ENCODE measurements at places on chromosomes 5 and 9.
A peak's percentile ranks its signal among the peaks of the same experiment; 100 is the strongest.

- no peak for DNase-seq
These were observed 2015.4 kb upstream of the WWC1 start for GRCh38 chr5:166276006-166276405.

DNA sequence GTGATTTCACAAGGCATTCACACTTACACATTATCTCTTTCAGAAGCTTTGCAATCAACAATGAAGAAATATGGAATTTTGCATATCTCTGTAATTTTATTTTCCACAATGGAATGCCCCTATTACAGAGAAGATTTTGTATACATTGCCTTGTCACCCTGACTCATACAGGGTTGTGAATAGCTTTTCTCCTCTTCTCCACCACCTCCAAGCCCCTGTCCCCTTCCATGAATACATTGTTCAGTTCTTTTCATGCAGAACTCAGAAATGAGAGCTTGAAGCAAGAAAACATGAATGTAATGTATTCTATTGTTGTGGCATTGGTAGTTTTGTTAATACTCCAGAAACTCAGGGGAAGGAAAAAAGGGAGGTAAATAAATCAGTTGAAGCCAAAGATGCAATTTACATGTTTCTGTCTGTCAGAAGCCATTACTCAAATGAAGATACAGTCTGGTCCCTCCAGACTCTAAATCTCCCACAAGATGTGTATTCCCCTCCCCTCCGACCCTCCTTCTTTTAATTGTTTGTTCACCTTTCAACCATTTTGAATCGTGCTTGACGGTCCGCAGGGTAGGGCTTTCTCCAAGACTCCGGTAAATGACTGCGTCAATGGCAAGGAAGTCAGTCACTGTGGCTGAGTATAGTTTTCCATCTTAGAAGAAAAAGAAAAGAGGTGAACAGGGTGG, 86.1 kb downstream of the SEMA6A start:
- DNase-seq: no peak

GRCh38 chr5:68292316-68292715, 76.8 kb downstream of the PIK3R1 start:
- DNase-seq: no peak

- DNase-seq: no peak
These were observed 5.6 kb downstream of the GADD45G start for GRCh38 chr9:89610391-89610925.

- DNase-seq: no peak
These were observed 48.9 kb upstream of the SPIN1 start for GRCh38 chr9:88339317-88339716.

- DNase-seq: no peak
These were observed at the start of gene OLFML2A for GRCh38 chr9:124776954-124777648. Gene OLFML2A (plus strand): TSS chr9:124777133. CDS start chr9:124777271, 138 bp downstream.

DNA sequence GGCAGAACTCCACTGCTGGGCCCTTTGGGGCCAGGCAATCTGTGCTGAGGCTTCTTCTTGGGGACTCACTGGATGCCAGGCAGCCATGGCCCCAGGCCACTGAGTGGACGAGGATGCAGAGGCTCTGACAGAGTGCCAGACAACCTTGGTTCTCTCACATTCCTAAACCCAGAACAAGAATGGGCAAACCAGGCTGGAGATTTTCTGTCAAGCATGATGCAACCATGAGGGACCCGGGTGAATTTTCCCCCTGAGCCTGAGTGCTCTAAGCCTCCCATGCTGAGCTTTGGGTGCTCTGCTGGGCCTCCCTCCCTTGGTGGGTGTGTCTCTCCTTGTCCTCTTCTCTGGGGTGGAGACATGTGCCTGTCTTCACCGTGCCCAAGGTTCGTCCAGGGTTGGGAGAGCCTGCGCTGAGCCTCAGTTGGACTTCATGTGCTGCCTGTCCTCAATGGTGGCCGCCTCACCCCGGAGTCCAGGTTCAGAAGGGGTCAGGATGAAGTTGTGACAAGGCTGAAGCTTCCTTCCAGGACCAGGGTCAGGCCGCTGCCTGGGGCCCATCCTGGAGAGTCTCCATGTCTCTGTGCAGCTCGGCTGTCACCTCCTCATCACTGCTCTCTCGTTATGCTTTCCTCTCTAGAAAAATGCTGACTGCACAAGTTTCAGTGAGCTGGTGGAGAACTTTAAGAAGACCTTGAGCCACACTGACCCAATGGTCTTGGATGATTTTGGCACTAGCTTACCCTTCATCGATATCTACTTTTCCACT, 24.1 kb downstream of the PITX1 start:
- DNase-seq: no peak

DNA sequence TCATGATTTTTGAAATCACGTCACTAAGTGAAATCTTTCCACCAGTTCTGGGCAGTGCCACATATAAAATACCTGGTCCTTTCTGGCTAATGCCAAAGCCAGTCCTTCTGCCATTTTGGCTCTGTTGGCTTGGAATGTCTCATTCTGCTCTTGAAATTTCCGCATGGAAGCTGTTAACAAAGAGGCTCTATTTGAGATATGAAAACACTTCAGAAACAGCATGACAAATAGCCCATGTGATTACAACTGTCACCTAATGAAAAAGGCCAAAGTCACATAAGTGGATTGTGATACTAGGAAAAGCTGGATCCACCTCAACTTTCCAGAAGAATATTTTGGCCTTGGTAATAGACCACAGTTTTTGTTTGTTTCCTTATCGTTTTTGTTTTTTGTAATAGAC, 12.8 kb downstream of the GOLGA1 start:
- no peak for DNase-seq

GRCh38 chr5:163424836-163425235, 12.6 kb upstream of the CCNG1 start:
- no peak for DNase-seq

GRCh38 chr9:112159781-112160180, 15.3 kb downstream of the SUSD1 start:
- no peak for DNase-seq

DNA sequence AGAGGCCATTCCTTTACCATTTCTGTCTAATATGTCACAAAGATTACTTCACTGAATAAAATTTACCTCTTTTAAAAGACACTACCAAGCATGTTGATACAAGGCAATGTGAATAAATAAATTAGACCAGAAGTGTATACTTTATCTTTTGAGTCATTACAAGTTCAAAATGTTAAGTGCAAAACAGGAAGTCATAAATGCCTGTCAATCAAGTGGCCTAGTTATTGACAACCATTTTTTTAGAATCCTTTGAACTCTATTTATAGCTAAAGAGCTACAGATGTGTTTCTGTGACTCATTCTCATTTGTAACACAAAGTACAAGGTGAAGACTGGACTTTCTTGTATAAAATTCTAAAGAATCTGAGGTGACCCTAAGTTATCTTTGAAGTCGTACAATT, 602.7 kb upstream of the SEMA6A start:
- peak; percentile 1 for DNase-seq
